ENCODE measurements at places on chromosomes 2 and 18.

DNA sequence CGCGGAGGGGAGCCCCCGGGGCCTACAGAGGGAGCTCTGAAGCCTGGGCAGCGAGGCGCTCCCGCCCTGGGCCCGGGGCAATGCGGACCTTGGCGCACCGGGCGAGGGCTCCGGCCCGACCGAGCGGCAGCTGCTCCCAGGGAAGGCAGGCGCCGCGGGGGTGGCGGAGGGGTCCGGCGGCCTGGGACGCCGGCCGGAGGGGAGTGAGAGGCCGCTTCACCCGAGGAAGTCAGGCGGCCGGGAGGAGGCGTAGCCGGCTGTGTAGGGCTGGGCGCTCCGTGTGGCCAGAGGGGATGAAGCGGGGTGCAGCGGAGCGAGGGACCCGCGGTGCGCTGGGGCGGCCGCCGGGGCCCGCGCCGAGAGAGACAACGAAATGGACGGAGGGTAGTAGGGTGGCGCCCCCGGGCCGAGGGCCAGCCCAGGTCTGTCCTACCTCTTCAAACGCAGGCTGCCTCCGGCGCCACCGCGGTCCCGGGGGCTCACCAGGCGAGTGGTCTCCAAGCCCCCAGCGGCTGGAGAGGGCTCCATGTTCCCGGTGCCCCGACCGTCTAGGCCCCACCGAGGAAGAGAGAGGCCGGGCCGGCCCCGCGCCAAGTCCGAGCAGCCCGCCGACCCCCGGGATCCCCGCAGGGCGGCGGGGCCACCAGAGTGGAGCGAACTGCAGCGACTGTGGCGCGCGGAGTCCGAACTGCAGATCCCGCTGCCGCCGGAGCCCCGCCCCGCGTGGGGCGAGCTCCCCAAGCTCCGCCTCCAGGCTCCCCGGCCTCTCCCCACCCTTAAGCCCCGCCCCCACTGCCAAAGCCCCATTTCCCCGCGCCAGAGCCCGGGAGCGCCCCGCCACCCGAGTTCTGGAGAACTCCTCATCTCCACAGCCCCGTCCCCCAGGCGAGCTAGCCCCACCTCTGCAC, at the start of gene SLC30A3:
SLC30A3 (minus strand) TSS at position 669 of the 908 bp plus-strand sequence; CDS start at position 528, 141 bp downstream.
- DNase-seq, result no peak

- no peak for DNase-seq
These were observed 726 bp upstream of the CCDC88A start for GRCh38 chr2:55420439-55420725.

GRCh38 chr2:14872779-14873325, 240.3 kb downstream of the LRATD1 start:
- no peak for DNase-seq

DNA sequence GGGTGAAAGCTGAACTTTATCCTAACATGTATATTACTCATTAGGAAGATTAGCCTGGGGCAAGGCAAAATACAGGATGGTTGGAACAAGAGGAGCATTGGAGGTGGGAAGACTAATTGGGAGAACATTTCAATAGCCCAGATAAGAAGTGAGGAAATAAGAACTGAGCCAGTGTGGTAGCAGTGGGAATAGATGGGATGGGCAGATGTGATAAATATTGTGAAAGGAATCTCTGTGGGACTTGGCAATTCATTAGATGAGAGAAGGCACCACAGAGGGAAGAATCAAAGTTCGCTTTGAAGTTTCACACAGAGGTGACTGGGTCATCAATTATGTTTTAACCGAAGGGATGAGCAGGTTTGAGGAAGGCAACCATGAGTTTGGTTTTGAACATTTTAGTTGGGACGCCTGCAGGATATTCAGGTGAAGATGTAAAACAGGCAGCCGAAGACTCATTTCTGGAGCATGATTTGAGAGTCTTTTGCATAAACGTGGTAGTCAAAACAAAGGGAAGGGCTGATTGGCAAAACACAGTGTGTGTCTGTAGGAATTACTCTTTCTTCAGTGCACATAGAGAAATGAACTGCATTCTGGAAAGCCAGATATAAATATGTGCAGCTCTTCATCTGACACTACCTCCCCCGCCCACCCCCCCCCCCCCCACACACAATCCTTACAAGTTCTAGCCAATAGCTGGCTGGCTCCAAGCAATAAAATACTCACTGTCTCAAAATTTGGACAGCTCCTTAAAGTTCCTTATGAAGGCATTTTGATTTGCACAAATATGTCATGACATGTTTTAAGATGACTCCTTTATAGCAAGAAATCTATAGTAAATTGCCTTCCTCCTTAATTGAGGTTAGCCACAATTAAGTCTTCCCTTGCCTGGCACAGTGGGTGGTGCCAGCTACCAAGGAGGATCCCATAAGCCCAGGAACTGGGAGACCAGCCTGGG, 1.9 kb upstream of the SLC1A4 start:
- no peak for DNase-seq

GRCh38 chr2:97714084-97714949, 941 bp downstream of the ZAP70 start:
- DNase-seq, result no peak

Measured in renal cortex interstitium (tissue), 15 donors.